Thoracic aorta (tissue), 2 donors: ENCODE measurements at places on chromosomes 13 and 19.

- no peak for DNase-seq
These were observed 18.7 kb upstream of the ZNF888 start for GRCh38 chr19:52941941-52942385.

DNA sequence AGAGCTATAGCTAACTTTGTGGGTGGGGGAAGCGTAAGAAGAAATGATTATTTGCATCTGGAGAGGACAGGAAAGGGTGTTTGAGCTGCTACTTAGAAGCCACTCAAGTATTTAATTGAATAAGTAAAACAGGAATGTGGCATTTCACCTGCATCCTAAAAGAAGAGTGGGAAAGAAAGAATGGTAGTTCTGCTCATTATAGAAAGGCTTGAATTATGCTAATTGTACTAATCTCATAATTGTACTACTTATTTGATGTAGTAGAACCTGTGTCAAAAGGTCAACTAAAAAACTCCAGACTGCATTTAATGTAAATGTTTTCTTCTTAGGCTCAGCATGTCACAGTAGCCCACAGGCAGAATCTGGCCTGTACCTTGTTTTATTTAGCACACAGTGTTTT, 113.6 kb downstream of the RNF17 start:
- DNase-seq, result no peak

DNA sequence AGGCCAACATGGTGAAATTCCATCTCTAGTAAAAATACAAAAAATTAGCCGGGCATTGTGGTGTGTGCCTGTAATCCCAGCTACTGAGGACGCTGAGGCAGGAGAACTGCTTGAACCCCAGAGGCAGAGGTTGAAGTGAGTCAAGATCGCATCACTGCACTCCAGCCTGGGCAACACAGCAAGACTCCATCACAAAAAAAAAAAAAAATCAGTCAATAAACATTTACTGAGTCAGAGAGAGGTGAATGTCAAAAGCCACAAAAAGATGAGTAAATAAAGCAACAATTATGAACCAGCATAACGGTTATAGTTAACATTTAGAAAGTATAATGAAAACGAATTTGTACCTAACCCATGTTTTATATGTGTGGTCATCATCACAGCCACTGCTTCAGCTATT, 23.1 kb downstream of the PSPC1 start:
- no peak for DNase-seq

- no peak for DNase-seq
These were observed 40.1 kb downstream of the SERTM1 start for GRCh38 chr13:36713887-36714286.

- DNase-seq, result no peak
These were observed 15.2 kb downstream of the ZNF331 start for GRCh38 chr19:53553156-53553555.

DNA sequence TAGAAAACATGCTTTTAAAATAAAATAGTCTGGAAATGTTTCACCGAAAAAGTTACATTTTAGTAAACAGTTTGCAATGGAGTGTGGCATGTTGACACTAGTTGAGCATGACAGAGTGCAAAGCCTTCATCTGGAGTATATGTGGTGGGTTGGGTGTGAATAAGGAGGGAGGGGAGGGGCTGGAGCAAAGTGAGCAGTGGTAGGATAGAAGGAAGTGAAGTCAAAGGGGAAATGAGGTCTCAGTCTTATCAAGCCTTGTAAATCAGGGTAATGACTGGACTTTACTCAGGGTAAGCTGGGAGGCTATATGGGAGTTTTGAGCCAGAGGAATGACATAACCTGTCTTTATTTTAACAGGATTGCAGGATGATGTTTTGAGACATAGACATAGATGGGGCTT, 222.8 kb downstream of the PCDH20 start:
- DNase-seq, result no peak

DNA sequence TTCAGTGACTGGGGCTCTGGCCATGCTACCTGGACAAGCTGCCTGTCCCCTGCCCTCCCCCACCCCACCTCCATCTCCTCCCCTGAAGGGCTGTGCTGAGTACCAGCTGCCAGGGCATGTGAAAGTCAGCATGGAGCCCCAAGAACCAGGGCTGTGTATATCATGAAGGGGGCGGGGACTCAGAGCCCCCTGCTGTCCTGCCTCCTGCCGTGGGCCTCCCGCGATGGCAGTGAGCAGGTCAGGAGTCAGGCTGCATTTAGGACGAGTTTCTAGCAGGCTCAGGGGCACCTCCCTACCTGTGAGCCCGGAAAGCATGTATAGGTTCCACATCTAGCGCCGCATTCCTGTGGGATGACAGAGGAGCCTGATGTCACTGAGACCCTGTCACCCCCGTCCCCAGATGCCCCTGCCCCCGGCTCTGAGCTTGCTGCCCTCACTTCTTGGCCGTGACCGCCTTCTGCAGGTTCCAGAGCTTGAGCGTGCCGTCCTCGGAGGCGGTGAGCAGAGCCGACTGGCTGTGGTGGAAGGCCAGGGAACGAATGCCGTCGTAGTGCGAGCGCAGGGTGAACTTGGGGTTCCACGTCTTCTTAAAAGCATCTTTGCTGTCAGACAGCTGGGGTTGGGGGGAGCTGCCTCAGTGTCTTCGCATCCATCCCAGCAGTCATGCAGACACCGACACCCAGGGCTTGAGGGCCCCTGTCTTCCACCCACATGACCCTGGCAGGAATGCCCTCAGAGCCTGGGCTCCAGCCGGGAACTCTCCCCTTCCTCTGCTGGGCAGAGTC, 8.3 kb upstream of the PRKD2 start:
- DNase-seq, result no peak

GRCh38 chr19:34712395-34713261, 21.4 kb upstream of the ZNF181 start:
- no peak for DNase-seq

DNA sequence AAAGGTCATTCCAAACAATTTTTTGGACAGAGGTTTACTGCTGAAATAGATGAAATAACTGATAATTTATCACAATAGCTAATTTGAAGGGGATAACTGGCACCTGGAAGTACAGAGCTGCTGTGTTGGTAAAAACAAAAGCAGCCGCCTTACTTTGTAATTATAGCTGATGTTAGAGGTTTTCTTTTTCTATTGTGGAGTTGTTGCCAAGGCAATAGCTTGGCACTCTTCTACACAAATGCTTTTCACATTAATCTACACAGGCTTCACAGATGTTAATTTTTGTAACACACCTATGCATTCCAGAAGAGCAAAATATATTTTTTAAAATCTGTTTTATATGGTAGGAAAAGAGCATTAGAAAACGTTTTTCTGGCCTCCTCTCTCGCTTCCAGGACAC, 56.9 kb downstream of the LACC1 start:
- DNase-seq, result no peak

DNA sequence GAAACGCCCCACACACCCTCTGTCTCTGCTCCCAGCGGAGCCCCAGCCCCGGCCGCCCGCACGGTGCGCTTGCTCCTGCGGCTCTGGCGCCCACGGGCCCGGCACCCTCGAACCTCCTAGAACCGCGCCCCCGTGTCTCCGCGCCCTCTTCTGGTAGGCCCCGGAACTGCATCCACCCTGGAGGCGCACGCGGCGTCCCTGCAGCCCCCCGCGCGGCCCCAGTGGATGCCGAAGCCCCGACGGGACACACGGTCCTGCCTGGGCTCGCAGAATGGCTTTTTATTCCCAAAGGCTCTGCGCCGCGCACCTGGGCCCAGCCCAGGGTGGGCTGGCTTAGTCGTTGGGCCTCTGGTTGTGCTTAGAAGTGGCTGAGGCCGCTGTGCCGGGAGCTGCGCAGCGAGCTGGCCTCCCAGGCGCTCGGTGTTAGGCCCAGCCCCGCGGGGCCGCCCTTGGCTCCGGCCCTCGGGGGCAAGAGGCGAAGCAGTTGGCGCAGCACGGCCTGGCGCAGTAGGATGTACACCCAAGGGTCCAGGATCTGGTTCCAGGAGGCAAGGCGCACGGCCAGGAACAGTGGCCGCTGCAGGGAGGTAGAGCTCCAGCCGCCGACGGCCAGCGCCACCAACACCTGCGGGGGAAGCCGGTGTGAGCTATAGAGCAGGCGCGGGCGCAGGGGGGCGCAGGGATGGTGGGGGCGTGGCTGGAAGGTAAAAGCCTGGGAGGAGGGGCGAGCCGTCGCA, 2.8 kb downstream of the PTGER1 start:
- no peak for DNase-seq

GRCh38 chr13:114229506-114229905, 5.2 kb upstream of the CDC16 start:
- no peak for DNase-seq

- DNase-seq, result no peak
These were observed 100.2 kb downstream of the KL start for GRCh38 chr13:33116321-33117010.

DNA sequence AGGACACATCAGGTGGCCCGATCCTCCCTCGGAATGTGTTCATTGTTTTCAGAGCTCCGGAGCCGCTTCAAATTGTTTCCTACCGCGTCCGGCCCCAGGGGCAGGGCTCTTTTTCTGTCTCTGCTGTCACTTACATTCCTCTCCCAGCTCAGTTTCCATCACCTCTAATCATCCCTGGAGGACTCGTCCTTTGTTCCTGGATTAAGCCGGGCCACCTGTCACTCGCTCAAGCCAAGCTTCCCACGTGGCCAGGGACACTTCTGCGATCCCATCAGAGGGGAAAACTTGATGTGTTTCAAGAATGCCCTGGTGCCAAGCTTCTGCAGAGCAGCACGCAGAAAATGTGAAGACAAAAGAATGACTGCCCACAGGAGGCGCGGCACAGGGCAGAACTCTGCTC, 13.5 kb downstream of the IL17D start:
- no peak for DNase-seq

- no peak for DNase-seq
These were observed 83.4 kb downstream of the UBL3 start for GRCh38 chr13:29767006-29767405.

- no peak for DNase-seq
These were observed 30.5 kb downstream of the PPP1R37 start for GRCh38 chr19:45123440-45123850.

- no peak for DNase-seq
These were observed 184.1 kb downstream of the DIAPH3 start for GRCh38 chr13:59979589-59979988.

DNA sequence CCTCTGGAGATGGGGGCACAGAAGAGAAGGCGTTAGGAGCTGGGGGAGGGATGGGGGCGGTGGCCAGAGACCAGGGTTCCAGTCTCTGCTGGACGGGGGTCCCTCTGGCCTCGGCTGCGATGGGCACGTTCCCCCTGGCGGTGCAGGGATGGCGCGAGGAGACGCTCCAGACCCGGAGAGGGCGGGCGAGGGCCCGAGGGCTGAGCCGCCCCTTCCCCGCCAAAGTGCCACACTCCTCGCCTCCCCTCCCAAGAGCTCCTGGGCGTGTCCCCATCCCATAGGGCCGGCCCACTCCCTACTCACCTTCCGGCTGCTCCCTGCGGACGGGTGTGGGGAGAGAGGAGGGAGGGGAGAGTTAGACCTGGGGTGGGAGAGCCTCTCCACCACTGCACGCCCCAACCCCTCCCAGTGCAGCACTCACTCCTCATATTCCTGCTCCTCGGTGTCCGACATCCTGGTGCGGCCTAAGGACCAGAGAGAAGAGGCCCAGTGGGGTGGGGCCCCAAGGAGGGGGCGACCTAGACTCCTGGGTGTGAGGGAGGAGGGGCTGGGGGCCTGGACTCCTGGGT, 2.2 kb downstream of the TNNT1 start:
- no peak for DNase-seq

DNA sequence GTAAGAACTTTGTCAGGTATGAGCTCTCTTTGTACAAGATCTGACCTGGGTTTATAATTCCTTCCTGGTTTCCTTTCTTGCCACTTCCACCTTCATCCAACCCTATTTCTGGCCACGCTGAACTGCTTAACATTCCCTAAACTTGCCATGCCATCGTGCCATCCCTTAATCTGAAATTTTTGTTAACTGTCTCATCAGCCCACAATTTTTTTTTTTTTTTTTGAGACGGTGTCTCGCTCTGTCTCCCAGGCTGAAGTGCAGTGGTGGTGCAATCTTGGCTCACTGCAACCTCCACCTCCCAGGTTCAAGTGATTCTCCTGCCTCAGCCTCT, 144.6 kb downstream of the GGACT start:
- no peak for DNase-seq

DNA sequence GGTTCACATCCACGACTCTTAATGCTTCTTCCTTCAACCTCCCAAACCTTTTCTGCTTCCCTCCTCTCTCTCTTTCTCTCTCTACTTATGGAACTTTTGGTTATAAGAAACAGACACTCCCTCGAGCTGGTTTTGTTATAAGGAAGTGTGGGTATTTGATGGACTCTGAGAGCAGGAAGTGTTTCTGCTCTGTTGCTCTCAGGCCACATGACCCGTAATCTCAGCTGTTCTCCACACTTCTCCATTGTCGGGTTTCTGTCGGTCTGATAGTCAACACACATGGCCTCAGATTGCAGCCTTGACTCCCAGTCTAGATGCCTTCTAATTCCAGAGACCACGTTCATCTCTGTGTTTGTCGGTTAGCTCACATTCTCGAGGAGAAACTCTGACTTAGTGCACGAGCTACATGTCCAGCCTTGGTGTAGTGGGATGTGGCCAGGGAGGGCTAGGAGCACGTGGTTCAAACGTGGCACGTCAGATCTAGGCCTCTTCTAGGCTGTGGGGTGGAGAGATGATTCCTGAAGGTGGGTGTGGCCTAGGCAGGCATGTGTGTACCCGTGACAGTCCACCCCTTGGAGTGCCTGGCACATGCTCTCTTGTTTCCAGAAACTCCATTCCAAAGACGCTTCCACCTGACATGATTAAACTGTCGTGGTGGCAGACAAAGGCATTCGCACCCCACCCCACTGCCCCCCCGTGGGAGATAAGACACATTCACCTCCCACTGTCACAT, 26.3 kb downstream of the CNFN start:
- no peak for DNase-seq

DNA sequence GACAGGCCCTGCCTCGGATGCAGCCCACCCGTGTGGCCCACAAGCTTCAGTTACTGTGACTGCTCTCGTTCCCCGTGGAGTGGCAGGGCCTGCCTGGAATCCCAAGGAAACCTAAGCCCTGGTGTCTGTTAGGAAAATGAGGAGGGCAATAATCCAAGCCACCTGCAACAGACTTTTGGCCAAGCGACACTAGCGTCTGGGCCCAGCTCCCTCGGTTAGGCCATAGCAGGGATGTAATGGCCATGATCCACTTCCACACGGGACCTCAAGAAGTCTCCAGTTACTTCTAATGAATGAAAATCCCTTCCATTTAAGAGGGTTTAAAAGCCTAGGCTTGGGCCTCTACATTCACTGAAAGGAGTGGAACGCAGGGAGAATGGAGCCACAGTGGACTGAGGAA, 8.9 kb downstream of the ZC3H4 start:
- no peak for DNase-seq

DNA sequence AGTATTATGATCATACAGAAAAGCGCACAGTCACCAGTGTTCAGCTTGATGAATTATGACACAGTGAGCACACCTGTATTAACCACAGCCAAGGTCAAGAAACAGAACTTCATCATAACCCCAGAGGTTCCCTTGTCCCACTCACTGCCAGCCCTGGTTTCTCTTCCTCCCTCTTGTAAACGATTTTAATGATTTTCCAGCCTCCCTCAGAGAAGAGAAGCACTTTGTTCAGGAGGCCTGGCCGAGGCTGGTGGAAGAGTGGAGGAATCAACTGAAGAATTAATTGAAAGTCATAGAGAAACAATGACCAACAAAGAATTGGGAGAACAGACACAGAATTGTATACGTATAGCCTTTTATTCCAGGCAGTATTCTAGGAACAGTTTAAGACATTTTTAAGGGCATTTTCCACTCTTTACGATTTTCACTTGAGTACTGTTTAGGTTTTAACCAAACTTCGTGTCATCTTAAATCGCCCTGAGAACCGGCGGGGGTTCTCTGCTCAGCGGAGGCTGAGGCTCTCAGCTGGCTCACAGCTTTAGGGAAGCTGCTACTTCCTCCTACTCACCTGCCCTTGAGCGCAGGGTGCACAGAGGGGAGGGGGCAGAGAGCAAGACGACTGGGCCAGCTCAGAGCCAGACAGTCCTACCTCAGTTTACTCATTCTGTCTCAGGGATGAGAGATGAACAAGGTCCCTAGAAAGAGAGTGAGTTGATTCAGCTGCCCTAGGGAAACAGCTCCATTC, 108.6 kb downstream of the AKAP11 start:
- DNase-seq, result no peak
